Fibroblast of pulmonary artery (primary cell): ENCODE measurements at places on chromosomes 7 and 10.

DNA sequence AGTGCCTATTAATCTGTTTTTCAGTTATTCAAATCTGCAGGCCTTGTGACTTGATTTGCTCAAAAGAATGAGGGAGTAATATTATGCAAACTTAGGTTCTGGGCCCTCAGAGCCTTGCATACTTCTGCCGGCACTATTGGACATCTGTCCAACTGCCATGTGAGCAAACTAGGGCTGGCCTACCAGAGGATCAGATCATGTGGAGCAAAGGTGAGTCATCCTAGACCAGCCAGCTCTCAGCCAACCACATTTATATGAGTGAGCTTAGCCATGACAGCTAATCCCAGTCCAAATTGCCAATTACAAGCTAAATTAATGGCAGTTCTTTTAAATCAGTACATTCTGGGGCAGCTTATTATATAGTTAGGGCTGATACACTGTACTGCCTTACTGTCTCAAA is 69.6 kb downstream of the SDHAF3 start:
- peak; percentile 32 for DNase-seq

DNA sequence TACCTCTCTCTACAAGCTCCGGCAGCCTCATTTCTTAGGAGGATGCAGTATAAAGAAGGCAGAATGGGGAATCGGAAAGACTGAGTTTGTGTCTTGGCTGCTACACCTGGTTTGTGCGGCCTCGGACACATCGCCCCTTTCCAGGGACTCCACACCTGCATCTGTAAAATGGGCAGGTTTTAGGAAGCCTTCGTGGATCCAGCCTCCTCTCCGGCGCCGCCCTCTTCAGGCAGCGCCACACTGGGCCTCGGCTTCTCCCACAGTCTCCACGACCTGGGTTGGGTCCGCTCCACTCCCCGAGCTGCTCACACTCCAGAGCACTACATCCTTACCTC is 341 bp downstream of the GOT1 start:
- no peak for DNase-seq

DNA sequence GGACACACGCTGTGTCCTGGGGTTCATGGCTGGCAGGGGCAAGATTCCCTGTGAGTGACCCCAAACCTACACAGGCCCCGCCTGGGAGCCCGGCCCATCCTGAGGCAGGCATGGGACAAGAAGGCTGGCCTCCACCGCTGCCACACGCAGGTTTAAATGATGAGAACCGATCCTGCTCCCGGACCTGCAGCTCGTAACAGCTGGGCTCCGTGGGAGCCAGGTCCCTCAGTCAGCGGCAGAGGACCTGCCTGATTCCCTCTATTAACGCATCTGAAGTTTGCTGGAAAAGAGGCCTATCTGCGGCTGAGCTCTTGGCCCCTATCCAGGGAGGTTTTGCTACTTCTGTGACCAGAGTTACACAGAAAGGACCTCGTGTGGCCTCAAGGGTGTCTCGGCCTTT is 112.3 kb downstream of the VIPR2 start:
- no peak for DNase-seq

GRCh38 chr10:126124668-126125349 is 228.4 kb downstream of the FANK1 start:
- no peak for DNase-seq

GRCh38 chr10:11515596-11516430 is 95.6 kb downstream of the USP6NL start:
- DNase-seq, result peak; percentile 83

- DNase-seq, result no peak
These were observed 179.0 kb downstream of the PCDH15 start for GRCh38 chr10:54622017-54622416.

- DNase-seq, result peak; percentile 59
These were observed 7.3 kb upstream of the KLHDC10 start for GRCh38 chr7:130063036-130063435.
